Stimulated activated CD4-positive, alpha-beta T cell treated with anti-CD3 and anti-CD28 coated beads, Interleukin-15, amount 100 ng/mL, for 48 hours (primary cell): ENCODE measurements at places on chromosomes 11 and 22.
A peak's percentile ranks its signal among the peaks of the same experiment; 100 is the strongest.

DNA sequence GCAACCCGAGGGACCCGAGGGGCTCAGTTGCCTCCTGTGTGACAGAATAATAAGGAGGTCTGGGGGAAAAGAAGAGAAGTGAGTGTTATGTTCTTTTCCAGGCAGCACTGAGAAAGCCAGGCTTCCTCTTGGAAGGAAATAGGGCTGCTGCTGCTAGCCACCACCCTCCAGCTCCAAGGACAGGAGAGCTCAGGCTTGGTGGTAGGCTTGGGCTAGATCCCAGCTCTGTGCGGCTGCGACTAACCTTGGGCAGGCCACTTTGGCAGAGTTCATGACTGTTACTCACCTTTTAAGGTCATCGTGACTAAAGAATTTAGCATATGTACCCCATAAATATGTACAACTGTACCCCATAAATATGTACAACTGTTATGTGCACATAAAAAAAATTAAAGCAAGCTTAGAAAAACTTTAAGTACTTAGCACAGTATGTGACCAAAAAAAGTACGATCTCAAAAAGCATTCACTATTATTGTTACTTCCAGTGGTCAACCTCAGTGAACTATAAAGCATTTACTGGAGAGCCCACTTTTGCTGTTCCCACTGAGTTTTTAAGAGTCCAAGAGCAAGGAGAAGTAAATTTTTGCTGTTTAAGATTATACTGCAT, 124.7 kb upstream of the POU2AF2 start:
- DNase-seq: no peak

DNA sequence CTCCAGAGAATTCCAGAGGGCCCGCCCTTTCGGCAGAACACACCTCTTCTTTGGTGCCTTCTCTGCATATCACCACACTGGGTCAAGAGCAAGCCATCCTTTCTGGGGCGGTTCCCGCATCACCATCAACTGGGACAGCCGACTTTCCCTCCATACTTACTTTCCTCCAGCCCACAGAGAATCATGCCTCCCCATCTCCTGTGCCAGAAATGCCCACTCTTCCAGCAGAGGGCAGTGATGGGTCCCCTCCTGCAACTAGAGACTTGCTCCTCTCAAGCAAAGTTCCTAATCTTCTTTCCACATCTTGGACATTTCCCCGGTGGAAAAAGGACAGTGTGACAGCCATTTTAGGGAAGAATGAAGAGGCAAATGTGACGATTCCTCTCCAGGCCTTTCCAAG, 157.7 kb downstream of the C11orf91 start:
- DNase-seq: no peak

- no peak for DNase-seq
Observed at GRCh38 chr11:76761718-76762355, 21.3 kb upstream of the TSKU start.

DNA sequence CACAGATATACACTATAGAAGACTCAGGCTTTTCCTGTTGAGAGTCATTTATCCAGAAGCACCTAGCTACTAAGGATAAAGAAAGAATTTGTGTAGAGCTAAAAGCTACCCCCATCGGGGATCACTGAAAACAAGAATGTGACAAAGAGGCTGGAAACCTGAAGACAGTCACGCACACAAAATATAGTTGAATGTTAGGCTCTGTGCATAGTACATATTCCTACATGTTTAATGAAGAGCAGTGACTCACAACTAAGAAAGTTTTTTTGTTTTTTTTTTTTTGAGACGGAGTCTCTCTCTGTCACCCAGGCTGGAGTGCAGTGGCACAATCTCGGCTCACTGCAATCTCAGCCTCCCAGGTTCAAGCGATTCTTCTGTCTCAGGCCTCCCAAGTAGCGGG, 8.4 kb downstream of the OR10V1 start:
- no peak for DNase-seq

DNA sequence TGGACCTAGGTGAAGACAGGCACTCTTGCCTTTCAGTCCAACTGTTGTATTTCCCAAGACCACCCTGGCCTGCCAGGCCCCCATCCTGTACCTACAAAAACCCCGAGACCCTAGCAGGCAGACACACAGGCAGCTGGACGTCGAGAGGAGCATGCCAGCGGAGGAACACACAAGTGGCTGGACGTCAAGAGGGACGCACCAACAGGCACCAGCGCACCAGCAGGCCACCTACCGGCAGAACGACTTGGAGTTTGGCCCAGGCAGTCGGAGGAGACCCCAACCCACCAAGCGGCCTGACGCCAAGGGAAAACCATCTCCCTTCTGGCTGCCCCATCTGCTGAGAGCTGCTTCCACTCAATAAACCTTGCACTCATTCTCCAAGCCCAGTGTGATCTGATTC, 1883.4 kb upstream of the RAG2 start:
- no peak for DNase-seq

DNA sequence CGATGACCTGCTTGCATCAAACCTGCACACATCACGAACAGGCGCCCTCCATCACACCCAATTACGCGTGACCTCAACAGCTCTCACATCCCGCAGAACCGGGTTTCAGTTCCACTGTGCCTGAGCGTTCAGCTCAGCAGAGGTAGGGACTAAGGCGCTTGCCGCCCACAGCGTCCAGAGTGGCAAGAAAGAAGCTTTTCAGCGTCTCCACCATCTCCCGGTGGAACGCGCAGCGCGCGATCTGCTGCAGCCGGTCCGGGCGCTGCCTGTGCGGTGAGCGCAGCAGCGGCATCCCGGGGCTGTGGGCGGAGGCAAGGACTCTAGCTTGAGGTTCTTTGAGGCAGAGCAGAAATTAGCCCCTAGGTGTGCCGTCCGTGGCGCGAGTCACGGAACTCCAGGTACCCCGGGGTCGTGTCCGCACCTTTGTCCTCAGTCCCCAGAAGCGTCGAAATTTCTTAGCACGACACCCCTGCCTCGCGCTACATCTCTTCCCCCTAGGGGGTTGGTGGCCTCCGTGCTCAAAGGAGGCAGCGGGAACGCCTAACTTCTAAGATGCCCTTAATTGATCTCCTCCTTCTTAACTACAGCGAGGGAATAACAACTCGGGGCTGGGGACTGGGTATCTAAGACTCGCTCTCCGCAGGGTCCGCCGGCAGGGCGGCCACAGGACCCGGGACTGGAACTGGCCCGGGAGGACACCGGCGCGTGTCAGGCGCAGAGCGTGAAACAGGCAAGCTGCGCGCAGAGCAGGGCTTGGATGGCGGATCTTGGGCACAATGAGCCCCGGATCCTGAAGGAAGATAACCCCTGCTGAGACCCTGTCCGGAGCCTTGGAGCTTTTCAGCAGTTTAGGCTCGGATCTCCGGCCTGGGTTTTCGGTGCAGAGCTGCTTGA, 1.7 kb upstream of the CALCA start:
- DNase-seq: peak; percentile 23

- no peak for DNase-seq
Observed at GRCh38 chr11:45216901-45217300, 69.2 kb downstream of the SYT13 start.

GRCh38 chr11:78417175-78417887, at the start of gene GAB2:
Gene GAB2, minus strand, starts transcription at chr11:78417820. Its CDS starts 100 bp downstream, at chr11:78417720.
- DNase-seq: no peak
